ENCODE measurements at places on chromosomes 13 and 19.
A peak's percentile ranks its signal among the peaks of the same experiment; 100 is the strongest.

- DNase-seq = no peak
These were observed 9.4 kb upstream of the ZNF444 start for GRCh38 chr19:56131651-56132050.

DNA sequence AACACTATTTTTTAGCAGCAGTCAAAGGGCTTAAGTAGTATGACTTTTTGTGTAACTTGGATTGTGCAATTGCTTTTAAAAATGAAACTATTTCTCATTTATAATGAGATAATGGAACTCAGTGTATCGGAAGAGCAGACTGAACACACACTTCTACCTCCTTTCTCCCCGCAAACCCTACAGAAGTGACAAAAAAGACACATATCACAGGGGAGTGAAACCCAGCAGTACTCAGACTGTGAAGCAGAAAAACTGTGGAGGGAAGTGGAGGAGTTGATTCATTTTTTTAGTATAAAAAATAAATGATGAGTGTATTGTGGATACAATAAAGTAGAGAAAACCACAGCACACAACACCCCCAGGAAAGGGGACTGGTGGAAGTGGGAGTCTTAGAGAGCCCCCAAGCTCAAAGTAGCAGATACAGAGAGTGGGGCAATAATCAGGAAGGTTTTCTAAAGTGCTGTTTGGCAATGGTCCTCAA, 9.7 kb downstream of the LPAR6 start:
- peak; percentile 48 for DNase-seq

DNA sequence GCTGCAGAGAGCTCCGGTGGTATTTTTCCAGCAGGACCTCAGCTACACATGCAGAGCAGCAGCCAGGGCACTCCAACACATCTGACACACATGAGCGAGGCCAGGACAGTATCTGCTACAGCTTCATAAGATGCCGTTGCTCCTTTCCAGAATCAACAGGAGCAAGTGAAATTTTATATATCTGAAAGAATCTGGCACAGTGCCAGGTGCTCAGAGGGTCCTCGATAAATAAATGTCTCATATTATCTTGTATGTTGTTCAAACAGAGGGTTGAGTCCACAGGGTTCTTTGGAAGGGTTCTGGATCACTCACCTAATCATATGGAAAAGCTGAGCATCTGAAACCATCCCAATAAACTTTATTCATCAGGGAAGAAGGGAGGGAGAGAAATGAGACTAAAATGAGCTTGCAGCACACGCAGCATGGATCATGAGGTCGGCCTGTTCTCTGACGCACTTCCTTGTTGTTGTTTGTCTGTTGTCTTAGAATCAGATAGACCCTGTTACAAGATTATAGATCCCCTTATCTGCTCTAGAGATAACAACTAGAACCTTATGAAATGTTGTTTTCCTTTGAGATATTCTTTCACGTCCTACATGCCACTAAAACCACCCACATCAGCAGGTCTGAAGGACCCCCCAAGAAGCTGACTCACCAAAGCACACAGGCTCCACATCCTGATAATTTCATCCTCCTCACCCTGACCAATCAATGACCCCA, 3.2 kb upstream of the METTL21C start:
- no peak for DNase-seq

- DNase-seq = no peak
These were observed 25.1 kb upstream of the MYDGF start for GRCh38 chr19:4695224-4695731.

DNA sequence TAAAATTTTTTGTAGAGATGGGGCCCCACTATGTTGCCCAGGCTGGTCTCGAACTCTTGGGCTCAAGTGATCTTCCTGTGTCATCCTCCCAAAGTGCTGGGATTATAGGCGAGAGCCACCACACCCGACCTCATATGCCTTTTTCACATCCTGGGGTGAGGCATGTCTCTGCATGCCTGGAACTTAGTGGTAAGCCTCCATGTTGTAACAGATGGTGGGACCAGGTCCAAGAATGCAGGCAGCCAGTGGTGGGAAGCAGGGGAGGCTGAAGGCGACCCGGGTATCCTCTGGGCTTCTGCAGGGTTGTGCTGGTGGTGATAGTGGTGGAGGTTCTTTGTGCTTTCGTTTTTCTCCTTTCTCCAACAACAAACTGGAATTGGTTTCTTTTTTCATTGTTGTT, 30.1 kb upstream of the CCDC124 start:
- no peak for DNase-seq

DNA sequence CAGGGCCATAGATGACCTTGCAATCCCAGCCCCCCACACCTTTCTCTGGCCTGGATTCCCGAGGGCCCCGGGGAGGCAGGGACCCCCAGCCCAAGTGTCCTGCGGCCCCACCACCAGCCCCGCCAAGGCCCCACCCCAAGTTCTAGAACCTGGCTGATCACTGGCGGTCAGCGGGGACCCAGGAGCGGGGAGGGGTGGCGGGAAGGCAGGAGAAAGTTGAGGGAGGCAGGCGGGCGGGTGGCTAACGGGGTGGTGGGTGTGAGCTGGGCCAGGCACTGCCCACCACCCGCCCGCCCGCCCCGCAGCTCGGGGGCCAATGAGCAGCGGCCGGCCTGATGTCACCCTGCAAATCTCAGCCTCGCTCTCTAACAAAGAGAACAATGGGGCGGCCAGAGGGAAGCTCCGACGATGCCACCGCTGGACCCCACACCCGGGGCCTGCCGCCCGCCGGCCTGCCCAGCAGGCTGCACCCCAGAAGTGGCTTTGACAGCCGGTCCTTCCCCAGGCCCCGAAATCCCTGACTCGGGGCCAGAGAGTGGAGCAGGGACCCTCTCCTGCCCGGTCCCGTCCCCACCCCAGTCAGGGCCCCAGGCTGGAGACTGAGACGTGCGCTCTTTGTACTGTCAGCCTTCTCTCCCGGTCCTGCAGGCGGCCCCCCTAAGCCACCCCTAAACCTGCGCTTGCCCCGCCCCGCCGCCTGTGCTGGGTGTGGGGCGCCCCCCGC, 1.6 kb downstream of the MEX3D start:
- no peak for DNase-seq

GRCh38 chr13:33158816-33159215, 126.7 kb downstream of the STARD13 start:
- no peak for DNase-seq

GRCh38 chr19:18852648-18853047, 20.9 kb downstream of the UPF1 start:
- no peak for DNase-seq

DNA sequence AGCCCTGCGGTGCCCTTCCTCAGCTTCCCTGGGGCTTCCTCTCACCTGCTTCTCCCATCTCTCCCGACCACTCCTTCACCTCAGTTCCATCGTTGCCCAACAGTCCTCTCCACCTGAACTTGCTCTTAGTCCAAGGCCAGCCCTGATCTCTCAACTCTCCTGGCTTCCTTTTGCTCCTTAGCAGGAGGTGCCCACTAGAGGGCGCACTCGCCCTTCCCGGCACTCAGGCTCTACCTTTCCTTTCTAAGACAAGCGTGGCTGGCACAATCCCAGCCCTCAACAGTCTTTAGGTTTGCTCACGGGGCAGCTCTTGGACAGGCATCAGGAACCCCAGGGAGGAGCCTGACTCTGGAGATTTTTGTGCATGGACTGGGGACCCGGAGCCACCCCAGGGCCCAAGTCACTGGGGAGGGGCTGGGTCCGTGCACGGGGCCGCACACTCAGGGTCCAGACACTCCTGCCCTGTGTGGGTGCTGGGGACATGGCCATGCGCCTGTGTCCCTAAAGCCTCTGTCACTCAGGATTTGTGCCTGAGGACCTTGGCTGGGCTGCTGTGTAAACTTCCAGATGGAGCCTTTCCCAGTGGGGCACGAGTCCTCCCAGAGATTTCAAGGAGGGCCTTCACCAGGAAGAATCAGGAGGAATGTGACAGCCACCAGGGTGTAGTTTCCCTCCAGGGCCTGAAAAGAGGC, 12.1 kb upstream of the CEACAM8 start:
- DNase-seq = peak; percentile 59

GRCh38 chr19:45824531-45825262, 9.6 kb upstream of the RSPH6A start:
- no peak for DNase-seq

GRCh38 chr19:41870401-41870873, 6.6 kb upstream of the CD79A start:
- no peak for DNase-seq

DNA sequence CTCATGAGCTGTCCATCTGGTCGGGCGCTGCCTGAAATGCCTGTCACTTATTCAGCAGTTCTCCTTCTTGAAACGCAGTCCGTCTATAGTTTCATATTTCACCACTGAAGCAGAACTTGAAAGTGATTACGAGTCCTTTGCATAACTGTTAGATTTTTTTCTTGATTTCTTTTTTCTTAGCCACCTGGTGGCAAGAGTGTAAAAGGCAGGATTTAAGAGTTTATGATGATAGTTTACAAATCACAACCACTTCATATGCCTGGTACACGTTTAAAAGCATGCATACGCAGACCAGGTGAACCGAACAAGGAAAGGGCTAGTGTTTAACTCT, 45.8 kb downstream of the GGACT start:
- DNase-seq = no peak

- no peak for DNase-seq
These were observed 35.5 kb downstream of the LYL1 start for GRCh38 chr19:13066933-13067807.

GRCh38 chr19:51777570-51778462, 16.8 kb downstream of the FPR2 start:
- DNase-seq = peak; percentile 30

GRCh38 chr13:40271931-40272775, 394.3 kb downstream of the FOXO1 start:
- peak; percentile 45 for DNase-seq

DNA sequence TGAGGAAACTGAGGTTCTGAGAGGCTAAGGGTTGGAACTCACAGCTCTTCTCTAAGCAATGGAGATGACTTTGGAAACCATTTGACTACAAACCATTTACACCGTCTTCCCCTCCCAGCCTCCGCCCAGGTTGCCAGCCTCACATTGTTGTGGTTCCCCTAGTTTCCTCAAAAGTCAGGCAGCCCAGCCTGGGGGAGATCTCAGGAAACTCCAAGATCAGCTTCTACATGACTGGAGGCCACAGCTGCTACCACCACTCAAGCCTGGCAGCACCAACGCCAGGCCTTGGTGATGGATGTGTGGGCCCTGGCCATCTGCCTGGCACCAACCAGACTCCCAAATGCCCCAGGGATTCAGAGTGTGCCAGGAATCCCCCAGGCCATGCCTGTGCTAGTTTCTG, 207.9 kb downstream of the TSHZ3 start:
- no peak for DNase-seq

- DNase-seq = no peak
These were observed 271.5 kb downstream of the SLC7A1 start for GRCh38 chr13:29323954-29324353.

DNA sequence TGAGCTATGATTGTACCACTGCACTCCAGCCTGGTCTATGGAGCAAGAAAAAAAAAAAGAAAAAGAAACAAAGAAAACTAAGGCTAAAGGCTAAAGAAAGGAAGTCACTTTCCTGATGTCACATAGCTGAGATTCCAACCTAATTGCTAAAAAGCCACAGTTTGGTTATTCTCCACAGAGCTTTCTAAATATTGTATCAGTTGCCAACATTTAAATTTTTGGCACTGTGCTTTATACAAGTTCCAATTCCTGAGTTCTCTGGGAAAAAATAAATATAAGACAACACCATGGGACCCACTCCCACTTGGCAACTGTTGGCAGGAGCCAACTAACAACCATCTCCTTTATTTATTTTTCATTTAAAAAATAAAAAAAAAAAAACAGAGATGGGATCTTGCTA, 11.2 kb upstream of the LYPD3 start:
- no peak for DNase-seq

- DNase-seq = no peak
These were observed 1597.6 kb upstream of the MIR17HG start for GRCh38 chr13:89749888-89750287.

GRCh38 chr19:29269641-29270040, 56.7 kb upstream of the UQCRFS1 start:
- no peak for DNase-seq

- DNase-seq = peak; percentile 44
These were observed 1.7 kb downstream of the KLK4 start for GRCh38 chr19:50909240-50910070.

DNA sequence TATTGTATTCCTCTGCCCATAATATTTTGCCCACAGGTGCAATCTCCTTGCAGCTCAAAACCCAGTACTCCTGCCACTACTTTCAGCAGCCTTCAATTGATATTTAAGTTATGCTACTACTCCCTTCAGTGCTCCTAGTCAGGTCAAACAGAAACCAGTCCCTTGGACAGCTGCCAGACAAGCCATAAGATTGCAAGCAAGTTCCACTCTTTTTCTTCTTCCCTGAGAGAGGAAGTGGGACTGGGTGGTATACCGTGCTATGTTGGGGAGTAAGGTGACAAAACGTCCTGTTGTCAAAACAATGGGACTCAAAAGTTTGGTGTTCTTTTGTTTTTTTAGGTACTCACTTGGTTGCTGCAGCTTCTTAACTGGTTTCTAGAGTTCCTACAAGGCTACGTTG, 63.1 kb upstream of the FRY start:
- DNase-seq = no peak
